ENCODE measurements at places on chromosomes 4 and X. TPM values are rescaled to one million over a fixed set of nuclear protein-coding genes. Genes with fewer than 3 reads are reported as not detected.

GRCh38 chr4:16055471-16055870, 28.4 kb downstream of the PROM1 start:
- no peaks in the 10 kb centered on the region for H3K4me1 ChIP-seq
- H3K36me3 ChIP-seq, result no peaks in the 10 kb centered on the region
- DNase-seq, result no peak
- peaks cover 36% of the 10 kb centered on the region for H3K27me3 ChIP-seq
- H3K4me3 ChIP-seq, result no peak overlapping the region

DNA sequence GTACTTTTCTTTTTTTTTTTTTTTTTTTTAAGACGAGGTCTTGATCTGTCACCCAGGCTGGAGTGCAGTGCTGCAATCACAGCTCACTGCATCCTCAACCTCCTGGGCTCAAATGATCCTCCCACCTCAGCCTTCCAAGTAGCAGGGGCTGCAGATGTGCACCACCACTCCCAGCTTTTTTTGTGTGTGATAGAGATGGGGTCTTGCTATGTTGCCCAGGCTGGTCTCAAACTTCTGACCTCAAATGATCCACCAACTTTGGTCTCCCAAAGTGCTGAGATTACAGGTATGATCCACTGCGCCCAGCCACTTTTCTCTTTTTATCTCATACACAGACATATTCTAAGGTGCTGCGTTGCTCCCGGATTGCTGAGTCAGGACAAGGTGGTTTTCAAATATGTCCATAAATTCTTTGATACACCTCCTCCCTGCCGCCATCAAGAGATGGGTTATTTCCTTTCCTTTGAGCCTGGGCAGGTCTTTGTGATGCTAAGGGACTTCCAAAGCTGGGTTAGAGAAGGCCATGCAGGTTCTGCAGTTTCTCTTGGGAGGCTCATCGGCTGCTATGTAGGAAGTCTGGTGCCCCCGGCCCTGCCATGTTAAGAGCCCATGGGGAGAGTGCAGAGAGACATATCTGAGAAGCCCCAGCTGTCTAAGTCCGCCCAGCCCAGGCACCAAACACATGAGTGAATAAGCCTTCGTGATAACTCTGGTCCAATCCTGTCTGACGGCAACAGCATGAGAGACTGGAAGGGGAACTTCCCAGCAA, 8.4 kb upstream of the PLA2G12A start:
- H3K4me3 ChIP-seq, result no peak overlapping the region
- H3K27me3 ChIP-seq, result peaks cover 16% of the 10 kb centered on the region
- H3K27ac ChIP-seq, result no peak overlapping the region

DNA sequence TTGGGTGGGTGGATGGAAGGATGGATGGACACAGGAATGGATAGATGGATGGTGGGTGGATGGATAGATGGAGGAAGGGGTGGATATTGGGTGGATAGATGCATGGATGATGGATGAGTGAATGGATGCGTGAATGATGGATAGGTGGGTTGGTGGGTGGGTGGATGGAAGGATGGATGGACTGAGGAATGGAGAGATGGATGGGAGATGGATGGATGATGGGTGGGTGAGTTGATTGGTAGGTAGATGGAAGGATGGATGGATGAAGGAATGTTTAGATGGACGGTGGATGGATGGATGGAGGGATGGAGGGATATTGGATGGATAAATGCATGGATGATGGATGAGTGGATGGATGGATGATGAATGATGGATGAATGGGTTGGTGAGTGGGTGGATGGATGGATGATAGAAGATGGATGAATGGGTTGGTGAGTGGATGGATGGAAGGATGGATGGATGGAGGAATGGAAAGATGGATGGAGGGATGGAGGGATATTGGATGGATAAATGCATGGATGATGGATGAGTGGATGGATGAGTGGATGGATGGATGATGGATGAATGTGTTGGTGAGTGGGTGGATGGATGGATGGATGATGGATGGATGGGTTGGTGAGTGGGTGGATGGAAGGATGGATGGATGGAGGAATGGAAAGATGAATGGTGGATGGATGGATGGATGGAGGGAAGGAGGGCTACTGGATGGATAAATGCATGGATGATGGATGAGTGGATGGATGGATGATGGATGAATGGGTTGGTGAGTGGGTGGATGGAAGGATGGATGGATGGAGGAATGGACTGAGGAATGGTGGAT, 50.4 kb upstream of the GRPEL1 start:
- no peak overlapping the region for H3K4me3 ChIP-seq
- no peaks in the 10 kb centered on the region for H3K36me3 ChIP-seq
- no peak overlapping the region for H3K27ac ChIP-seq
- DNase-seq, result no peak

GRCh38 chrX:110258552-110258951, 59.3 kb downstream of the AMMECR1 start:
- H3K27me3 ChIP-seq, result no peaks in the 10 kb centered on the region
- DNase-seq, result no peak
- H3K4me1 ChIP-seq, result peaks cover 5% of the 10 kb centered on the region
- H3K27ac ChIP-seq, result no peak overlapping the region
- H3K4me3 ChIP-seq, result no peak overlapping the region
- H3K36me3 ChIP-seq, result peaks cover 6% of the 10 kb centered on the region

GRCh38 chr4:119873132-119873531, 193.5 kb downstream of the MAD2L1 start:
- no peaks in the 10 kb centered on the region for H3K36me3 ChIP-seq
- H3K27me3 ChIP-seq, result no peaks in the 10 kb centered on the region
- H3K27ac ChIP-seq, result no peak overlapping the region
- no peaks in the 10 kb centered on the region for H3K4me1 ChIP-seq
- no peak overlapping the region for H3K4me3 ChIP-seq
- no peak for DNase-seq

- no peaks in the 10 kb centered on the region for H3K36me3 ChIP-seq
- no peak for DNase-seq
- H3K27me3 ChIP-seq, result no peaks in the 10 kb centered on the region
Measured at GRCh38 chr4:5592272-5592671, 116.1 kb downstream of the EVC2 start.

DNA sequence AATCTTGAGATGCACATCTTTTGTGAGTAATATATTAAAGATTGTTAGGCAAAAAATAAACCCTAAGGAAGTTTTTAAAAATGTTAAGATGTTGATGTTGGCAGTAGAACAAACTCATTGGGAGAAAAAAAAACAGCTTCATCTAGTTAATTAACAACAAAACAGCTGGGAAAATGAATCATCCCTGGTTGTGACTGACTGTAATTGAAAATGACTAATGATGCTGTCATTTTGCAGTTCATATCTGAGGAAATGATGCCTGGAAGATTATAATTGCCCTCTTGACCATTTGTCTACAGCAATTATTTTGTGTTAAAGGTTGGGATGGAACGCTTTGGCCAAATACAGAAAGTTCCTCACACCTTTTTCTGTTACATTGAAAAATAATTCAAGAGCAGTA, 760.4 kb upstream of the FTHL17 start:
- no peaks in the 10 kb centered on the region for H3K27me3 ChIP-seq
- H3K4me3 ChIP-seq, result no peak overlapping the region
- no peak for DNase-seq
- no peaks in the 10 kb centered on the region for H3K36me3 ChIP-seq
- no peaks in the 10 kb centered on the region for H3K4me1 ChIP-seq
- no peak overlapping the region for H3K27ac ChIP-seq

DNA sequence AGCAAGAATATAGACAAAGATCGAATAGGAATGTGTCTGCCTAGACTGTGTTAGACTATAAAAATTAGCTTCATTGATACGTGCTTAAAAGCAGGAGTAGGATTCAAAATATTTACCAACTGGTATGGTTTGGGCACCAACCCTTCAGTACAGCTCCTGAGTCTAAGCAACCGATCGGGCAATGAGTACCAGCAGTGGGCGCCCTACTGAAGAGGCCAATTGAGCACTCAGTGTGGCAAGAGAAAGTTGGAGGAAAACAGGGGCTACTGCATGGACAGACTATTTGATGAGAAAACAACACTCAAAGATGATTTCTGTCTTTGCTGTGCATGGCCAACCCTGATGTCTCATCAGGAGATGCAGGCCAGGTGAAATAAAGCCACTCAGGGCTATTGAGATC, 176.0 kb upstream of the NWD2 start:
- H3K27me3 ChIP-seq, result no peaks in the 10 kb centered on the region
- no peak overlapping the region for H3K27ac ChIP-seq
- no peaks in the 10 kb centered on the region for H3K4me1 ChIP-seq
- no peak overlapping the region for H3K4me3 ChIP-seq
- no peaks in the 10 kb centered on the region for H3K36me3 ChIP-seq

- H3K4me3 ChIP-seq, result no peak overlapping the region
- DNase-seq, result no peak
- H3K27me3 ChIP-seq, result peaks cover 2% of the 10 kb centered on the region
- H3K27ac ChIP-seq, result no peak overlapping the region
- no peaks in the 10 kb centered on the region for H3K4me1 ChIP-seq
Measured at GRCh38 chr4:73345399-73345975, 58.6 kb upstream of the ALB start.

DNA sequence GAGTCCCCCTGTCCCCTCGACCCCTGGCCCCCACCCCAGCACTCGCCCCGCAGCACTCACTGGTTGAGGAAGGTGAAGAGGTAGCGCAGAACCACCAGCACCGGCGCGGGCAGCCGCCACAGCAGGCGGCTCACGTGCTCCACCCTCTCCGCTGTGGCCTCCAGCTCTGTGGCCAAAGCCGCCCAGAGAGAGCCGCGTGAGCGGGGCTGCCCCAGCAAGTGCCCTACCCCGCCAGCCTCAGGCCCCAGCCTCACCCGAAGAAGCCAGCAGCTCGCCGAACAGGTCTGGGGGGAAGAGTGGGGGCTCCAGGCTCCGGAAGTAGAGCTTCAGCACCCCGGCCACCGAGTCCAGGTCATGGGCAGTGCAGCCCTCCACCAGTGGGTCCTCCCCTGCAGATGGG, 6.0 kb downstream of the AVPR2 start:
- peaks cover 25% of the 10 kb centered on the region for H3K36me3 ChIP-seq
- no peaks in the 10 kb centered on the region for H3K27me3 ChIP-seq
- H3K27ac ChIP-seq, result no peak overlapping the region
- no peak for DNase-seq

DNA sequence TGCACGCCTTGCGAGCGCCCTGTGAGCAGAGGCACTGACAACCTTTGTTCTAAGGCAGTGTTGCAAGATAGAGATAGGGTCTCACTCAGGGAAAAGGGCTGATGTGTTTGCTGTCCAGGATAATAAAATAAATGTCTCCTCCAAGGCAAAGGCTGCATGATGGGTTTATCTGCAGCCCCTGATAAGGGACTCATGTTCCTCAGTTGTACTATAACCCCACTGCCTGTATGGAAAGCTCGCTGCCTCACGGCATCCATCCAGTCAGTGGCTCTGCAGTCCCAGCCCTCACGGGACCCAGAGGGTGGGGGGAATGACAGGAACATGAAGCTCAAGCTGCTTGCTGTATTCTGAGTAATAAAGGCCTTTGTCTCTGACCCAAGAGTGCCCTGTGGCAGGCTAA, 22.6 kb downstream of the BCLAF3 start:
- H3K4me3 ChIP-seq, result no peak overlapping the region
- DNase-seq, result no peak
- H3K27ac ChIP-seq, result no peak overlapping the region
- H3K4me1 ChIP-seq, result peaks cover 17% of the 10 kb centered on the region

- no peak for DNase-seq
- H3K4me3 ChIP-seq, result peak overlapping the region; percentile 57
Measured at GRCh38 chr4:52657618-52658501, 1.2 kb downstream of the USP46 start.

DNA sequence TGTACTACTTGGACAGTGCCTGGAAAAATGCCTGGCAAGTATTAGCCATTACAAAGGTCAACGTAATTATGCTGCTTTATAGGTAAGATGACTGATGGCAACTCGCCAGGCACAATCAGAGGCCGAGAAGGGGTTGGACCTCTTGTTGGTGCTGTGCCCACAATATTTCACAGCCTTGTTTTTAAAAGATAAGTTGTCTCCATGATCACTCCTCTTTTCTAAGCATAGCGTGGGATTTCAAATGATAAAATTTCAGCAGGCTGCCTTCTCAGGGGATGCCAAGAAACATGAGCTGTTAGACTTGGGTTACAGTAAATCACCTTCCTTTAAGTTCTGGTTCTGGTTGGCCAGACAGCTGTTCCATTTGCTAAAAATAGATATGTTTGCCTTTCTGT, 26.9 kb downstream of the HOPX start:
- peak overlapping the region; percentile 82 for H3K27ac ChIP-seq
- DNase-seq, result no peak
- peaks cover 36% of the 10 kb centered on the region for H3K36me3 ChIP-seq

DNA sequence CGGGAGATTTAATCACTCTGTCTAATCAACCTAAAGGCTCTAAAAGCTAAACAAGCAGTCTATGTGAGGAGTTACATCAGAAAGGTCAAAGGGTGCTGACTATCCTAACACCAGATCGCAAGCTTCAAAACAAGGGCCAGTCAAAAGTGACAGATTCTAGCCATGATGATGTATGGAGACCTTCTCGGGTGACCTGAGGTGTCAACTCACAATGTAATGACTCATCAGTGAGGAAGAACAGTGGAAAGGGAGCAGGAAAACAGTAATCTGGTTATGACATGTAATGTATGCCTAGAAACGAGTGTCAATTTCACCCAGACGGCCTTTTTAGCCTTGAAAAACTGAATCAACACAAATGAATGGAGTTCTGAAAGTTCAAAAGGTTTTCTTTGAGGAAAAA, 375.3 kb downstream of the IDS start:
- H3K4me3 ChIP-seq, result no peak overlapping the region
- H3K4me1 ChIP-seq, result no peaks in the 10 kb centered on the region
- no peak for DNase-seq
- H3K27ac ChIP-seq, result no peak overlapping the region
- H3K36me3 ChIP-seq, result no peaks in the 10 kb centered on the region
- H3K27me3 ChIP-seq, result no peaks in the 10 kb centered on the region

DNA sequence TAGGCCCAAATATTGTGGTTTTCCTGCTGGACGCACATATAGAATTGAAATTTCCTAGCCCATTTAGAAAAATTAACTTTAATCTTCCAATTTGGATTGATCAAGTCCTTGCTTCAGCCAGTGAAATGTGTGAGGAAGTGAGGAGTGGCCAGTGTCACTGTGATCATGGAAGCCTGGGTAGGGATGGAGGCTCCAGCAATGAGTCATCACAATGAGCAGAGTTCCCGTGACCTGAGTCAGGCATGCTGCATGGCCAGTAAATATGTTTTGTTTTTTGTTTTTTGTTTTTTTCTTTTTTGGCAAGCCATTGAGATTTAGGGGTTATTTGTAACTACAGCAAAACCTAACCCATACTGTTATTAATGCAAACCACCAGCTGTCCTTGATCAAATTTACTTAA, 52.1 kb downstream of the IDS start:
- H3K27me3 ChIP-seq, result no peaks in the 10 kb centered on the region
- no peak overlapping the region for H3K4me3 ChIP-seq
- no peak for DNase-seq
- H3K27ac ChIP-seq, result no peak overlapping the region
- no peaks in the 10 kb centered on the region for H3K4me1 ChIP-seq

GRCh38 chr4:169221662-169222061, 49.1 kb downstream of the SH3RF1 start:
- H3K27me3 ChIP-seq, result no peaks in the 10 kb centered on the region
- no peaks in the 10 kb centered on the region for H3K36me3 ChIP-seq
- no peak for DNase-seq
- H3K4me3 ChIP-seq, result no peak overlapping the region
- no peaks in the 10 kb centered on the region for H3K4me1 ChIP-seq

- H3K27me3 ChIP-seq, result no peaks in the 10 kb centered on the region
- H3K4me1 ChIP-seq, result peaks cover 16% of the 10 kb centered on the region
- no peak for DNase-seq
Measured at GRCh38 chr4:47012676-47013075, 18.7 kb upstream of the GABRB1 start.

KLF8 gene
- total RNA-seq, result 2.8 TPM

STPG2 gene
- not detected for total RNA-seq

SERTM2 gene
- not detected for total RNA-seq

REPS2 gene
- not detected for total RNA-seq

SSX5 gene
- total RNA-seq, result not detected

F9 gene
- not detected for total RNA-seq

P2RY10 gene
- total RNA-seq, result 49.8 TPM

NR3C2 gene
- 5.3 TPM for total RNA-seq

DCAF12L1 gene
- total RNA-seq, result not detected

All from activated CD8-positive, alpha-beta T cell treated with anti-CD3 and anti-CD28 coated beads, Interleukin-2, amount 10 ng/mL, durations not matched to agents 7 days and 5 days (primary cell).